Stimulated activated effector memory CD8-positive, alpha-beta T cell treated with anti-CD3 and anti-CD28 coated beads, Interleukin-12 subunit alpha, Interleukin-12 subunit beta, amount 100 ng/mL, for 72 hours (primary cell): ENCODE measurements at places on chromosomes 13 and 19.

GRCh38 chr13:33509642-33510229 is 224.2 kb upstream of the STARD13 start:
- no peak for DNase-seq

- no peak for DNase-seq
Measured at GRCh38 chr19:49988433-49988832, 27.5 kb upstream of the SIGLEC11 start.

- peak; percentile 67 for DNase-seq
Measured at GRCh38 chr19:43594710-43595604, 977 bp downstream of the IRGQ start.

GRCh38 chr13:26708007-26708297 is 52.6 kb downstream of the GPR12 start:
- DNase-seq: no peak

GRCh38 chr13:62512194-62513141 is 1096.8 kb upstream of the PCDH20 start:
- no peak for DNase-seq

GRCh38 chr13:113759525-113760137 is 605 bp downstream of the TMEM255B start:
- DNase-seq: no peak
